Effector memory CD4-positive, alpha-beta T cell (primary cell): ENCODE measurements at places on chromosomes 12 and 14.

DNA sequence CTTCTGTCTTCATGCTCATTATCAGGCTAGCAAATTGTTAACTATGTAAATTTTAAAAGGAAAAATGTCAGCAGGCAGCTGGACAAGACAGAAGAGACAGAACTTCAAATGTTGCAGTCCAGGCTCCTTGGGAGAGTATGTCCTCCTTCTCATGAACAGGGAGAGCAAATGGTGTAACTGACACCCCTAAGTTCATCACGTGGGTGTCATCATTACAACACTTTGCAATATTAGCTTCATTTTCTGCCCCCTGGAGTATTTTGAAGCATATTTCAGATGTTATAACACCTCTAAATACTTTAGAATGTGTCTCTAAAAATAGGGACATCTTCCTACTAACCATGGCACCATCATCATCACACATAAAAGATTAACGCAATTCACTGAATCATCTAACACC is 62.1 kb downstream of the ZNF664 start:
- no peaks in the 10 kb centered on the region for H3K36me3 ChIP-seq
- no peaks in the 10 kb centered on the region for H3K4me1 ChIP-seq
- H3K4me3 ChIP-seq, result no peak overlapping the region
- no peak overlapping the region for H3K27ac ChIP-seq
- H3K27me3 ChIP-seq, result no peaks in the 10 kb centered on the region

- DNase-seq, result no peak
- no peaks in the 10 kb centered on the region for H3K4me1 ChIP-seq
- no peaks in the 10 kb centered on the region for H3K36me3 ChIP-seq
- H3K27ac ChIP-seq, result no peak overlapping the region
Measured at GRCh38 chr14:64855721-64856528, 23.8 kb downstream of the SPTB start.

DNA sequence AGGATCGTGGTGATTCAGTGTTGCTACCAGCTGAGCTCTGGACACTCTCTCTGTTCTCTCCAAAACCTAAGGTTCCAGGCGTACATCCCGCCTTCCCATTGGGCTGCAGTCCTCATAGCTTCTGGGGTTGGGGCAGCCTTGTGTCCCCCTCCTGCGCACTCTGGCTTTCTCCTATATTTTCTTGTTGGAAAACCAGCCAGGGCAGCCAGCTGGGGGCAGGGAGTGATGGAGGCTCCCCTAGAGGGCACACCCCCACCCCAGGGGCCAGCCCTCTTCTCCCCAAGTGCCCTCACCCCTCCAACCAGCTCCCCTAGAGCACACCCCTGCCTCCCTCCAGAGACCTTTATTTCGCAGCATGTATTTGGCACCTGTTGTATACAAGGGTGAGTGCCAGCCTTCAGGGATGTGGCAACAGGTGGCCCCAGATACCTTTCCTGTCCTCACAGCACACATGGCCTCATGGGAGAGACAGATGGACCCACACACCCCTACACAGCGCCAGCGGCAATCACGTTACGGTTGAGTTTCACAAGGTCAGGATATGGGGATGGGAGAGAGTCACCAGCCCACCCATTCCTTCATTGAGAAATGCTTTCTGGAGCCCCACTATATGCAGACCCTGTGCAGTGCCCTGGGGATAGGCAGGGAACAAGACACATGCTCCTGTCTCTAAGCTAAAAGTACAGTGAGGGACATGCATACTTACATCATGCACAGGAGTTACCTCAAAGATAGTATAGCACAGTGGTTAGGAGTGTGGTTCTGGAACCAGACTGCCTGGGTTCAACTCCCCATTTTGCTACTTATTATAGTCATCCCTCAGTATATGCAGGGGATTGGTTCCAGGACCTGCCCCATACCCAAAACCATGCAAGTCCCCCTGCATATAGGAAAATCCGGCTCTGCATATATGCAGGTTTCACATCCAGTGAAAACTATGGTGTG is 141.1 kb downstream of the PHETA1 start:
- no peak overlapping the region for H3K4me3 ChIP-seq
- DNase-seq, result no peak
- no peaks in the 10 kb centered on the region for H3K4me1 ChIP-seq
- no peaks in the 10 kb centered on the region for H3K27me3 ChIP-seq
- H3K27ac ChIP-seq, result no peak overlapping the region

- H3K4me1 ChIP-seq, result no peaks in the 10 kb centered on the region
- H3K27ac ChIP-seq, result no peak overlapping the region
- DNase-seq, result no peak
Measured at GRCh38 chr12:70686299-70686698, 49.1 kb upstream of the PTPRB start.

DNA sequence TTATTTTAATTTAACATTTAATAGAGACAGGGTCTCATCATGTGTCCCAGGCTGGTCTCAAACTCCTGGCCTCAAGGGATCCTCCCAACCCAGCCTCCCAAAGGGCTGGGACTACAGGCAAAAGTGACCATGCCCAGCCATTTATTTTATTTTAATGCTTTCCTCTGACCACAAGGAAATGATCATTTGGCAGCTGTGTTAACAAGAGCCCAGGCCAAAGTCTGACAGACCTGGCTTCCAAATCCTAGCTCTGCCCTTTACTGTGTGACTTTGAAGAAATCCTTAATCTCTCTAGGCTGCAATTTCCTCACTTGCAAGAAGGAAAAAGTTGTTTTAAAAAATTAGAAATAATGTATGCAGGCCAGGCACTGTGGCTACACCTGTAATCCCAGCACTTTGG is 16.7 kb upstream of the GCH1 start:
- no peak overlapping the region for H3K4me3 ChIP-seq
- no peak for DNase-seq
- H3K36me3 ChIP-seq, result no peaks in the 10 kb centered on the region
- H3K4me1 ChIP-seq, result no peaks in the 10 kb centered on the region
